ENCODE measurements at places on chromosomes 11 and 22.

DNA sequence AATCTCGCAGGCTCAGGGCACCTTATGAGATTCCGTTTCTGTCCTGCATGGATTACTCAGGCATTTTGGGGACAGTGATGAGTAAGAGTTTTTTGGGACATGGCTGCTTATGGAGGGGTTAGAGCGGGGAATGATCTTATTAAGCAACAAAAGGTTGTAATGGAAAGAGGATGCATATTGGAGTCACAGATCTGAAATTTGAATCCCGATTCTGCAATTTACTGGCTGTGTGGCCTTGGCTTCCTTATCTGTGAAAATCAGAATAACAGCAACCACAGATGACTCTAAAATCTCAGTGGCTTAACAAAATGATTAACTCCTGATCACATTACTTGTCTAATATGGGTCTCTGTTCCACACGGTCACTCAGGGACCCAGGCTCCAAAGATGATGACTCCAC lies 5.8 kb downstream of the TSPAN18 start:
- DNase-seq: no peak

DNA sequence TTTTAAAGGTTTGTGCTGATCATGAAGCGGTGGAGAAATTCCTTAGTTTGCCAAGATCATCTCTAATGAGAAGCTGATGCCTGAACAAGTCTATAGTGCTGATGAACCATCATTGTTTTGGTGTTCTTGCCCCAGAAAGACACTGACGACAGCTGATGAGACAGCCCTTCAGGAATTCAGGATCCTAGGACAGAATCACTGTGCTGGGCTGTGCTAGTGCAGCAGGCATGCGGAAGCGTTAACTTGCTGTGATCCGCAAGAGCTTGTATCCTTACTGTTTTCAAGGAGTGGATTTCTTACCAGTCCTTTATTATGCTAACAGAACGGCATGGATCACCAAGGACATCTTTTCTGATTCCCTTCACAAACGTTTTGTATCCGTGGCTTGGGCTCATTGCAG lies 104.1 kb downstream of the TBC1D22A start:
- DNase-seq: no peak

DNA sequence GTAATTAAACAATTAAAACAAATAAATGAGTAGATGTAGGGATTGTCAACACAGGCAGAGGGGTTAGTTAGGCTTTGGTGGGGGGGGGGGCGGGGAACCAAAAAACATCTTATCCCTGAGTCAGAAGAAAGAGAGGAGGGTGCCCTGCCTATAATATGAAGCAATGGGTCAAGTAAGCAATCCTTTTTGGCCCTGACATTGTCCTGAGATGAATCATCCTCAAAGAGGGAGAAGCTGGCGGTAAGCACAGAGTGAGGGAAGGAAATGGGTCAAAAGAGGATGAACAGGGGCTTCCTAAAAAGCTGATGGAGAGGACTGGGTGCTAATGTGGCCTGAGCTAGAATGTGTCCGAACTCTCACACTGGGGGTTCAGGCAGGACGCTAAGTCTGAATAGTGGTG lies 4.7 kb downstream of the OLFML1 start:
- no peak for DNase-seq

GRCh38 chr11:123054301-123055065 lies 7.5 kb downstream of the HSPA8 start:
- DNase-seq: no peak

DNA sequence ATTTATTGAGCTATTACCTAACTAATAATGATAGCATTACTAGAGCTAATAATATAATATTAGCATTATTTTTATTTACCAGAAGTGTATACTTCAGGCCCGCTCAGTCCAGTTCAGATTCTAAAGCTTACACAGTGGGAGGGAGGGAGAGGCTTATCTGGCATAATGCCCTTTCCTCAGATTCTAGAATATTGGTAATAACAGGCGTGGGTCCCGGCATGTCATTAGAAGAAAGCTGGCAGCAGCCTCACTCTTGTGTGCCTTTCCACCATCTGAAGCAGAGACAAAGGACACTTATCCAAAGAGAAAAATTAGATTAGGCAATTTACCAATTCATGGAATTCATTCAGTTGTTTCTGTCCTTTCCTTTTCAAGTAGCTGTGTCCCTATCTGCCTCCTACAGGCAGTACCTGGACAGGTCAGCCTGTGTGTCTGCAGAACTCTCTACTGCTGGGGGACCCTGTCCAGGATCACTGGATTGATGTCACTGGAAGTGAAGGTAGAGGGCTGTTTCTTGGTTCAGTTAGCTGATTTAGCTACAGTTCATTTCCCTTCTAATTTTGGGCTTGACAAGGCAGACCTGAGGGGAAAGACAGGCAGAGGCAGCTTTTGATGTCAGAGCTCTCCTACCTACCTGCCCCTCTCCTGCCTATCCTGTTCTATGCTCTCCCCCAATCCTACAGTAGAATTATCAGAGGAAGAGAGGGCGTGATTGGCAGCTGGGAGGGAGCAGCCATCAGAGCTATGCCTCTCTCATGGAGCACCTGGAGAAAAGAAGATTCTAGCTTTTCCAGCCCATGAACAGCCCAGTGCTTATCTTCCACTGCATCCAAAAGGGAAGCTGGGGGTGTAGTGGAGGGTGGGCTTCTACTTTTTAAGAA lies 20.3 kb upstream of the CCDC90B start:
- no peak for DNase-seq

- no peak for DNase-seq
These were observed 70.8 kb downstream of the LIF start for GRCh38 chr22:30175690-30176288.

GRCh38 chr11:16312233-16312765 lies 44.0 kb downstream of the SOX6 start:
- DNase-seq: no peak

DNA sequence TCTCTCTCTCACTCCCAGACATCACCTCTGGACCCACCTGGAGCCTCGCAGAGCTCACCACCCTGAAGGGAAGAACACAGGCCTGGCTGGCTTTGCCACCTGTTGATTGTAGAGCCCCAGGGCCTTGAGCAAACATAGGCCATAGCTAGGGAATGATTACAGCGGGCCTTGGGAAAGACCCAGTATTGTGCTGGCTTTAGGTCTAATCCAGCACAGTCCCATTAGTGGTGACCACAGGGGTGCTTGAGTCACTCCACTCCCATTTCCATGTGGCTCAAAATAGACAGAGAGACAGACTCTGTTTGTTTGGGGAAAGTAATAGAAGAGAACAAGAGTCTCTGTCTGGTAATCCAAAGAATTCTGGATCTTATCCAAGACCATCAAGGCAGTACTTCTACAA lies 42.7 kb upstream of the FAM181B start:
- no peak for DNase-seq

DNA sequence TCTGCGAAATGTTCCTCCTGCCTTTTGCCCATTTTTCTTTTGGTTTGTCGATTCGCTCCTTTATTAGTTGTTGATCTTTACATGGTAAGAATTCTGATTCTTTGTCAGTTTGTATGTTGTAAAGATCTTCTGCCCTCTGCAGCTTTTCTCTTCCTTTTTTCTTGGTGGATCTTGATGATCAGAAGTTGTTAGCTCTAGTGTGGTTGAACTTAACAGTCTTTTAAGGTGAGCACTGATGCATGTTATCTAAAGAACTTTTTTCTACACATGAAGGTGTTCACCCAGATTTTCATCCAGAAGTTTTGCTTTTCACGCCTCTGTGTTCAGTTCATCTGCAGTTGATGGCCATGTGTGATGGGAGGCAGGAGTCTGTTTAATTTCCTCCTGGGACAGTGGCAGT lies 133.7 kb downstream of the TBC1D22A start:
- DNase-seq: no peak

- DNase-seq: peak; percentile 66
These were observed 585 bp upstream of the NADSYN1 start for GRCh38 chr11:71452199-71453036.

DNA sequence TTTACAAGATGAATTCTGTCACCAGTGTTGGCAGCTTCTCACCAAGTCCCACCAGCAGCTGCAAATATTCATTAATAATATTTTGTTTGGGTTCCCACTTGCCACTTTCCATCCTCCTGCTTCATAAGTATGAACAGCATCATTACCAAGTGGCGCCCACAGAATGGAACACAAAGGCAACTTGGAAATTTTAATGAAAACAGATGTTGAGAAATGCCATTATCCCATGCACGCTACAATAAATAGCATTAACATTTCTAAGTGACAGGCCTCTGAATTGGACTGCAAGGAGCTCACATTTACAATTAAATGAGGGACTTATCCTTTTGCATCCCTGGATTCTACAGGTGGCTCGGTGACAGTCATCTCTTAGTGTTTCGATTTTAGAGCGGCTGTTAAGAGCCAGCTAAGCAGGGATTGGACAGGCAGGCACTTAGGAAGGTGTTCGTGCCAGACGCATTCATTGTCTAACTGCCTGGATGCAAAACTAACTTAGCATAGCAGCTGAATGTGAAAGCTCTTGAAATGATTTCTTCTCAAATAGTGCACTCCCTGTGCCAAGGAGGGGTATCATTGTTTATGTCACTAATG lies 170.3 kb downstream of the KIRREL3 start:
- DNase-seq: no peak

- no peak for DNase-seq
These were observed 34.3 kb upstream of the ASPHD2 start for GRCh38 chr22:26394777-26395176.

- no peak for DNase-seq
These were observed 31.4 kb upstream of the CCDC89 start for GRCh38 chr11:85717429-85717828.

DNA sequence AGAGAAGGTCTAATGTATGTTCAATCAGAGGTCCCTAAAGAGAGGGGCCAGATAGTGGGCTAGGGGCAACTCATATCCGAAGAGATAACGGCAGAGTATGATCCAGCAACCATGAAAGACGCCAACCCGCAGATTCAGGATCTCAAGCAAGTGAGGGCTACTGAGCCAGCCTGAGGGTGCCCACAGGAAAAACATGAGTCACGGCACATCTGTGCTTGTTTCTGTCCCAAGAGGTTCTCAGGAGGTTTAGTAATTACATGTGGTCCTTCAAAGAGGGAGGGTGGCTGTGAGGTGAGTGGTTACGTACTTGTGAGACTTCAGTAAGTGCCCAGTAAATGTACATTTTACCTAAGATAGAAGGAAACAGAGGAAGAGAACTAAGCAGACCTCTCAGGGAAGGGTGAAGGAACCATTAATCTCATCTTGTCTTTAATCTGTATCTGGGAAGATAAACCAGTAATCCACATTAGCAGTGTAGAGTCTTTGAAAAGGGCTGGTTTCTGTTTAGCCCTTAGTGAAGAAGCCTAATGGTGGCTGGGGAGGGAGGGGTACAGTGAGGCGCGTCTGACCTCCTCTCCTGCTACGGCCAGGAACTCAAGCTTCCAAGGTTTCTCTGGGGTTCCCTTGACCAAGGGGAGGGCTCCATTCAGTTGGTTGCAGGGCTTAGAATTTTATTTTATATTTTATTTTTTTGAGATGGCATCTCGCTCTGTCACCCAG lies 10.2 kb downstream of the SIRT3 start:
- no peak for DNase-seq

GRCh38 chr11:68968306-68969250 lies 12.2 kb downstream of the MRGPRD start:
- peak; percentile 26 for DNase-seq

GRCh38 chr11:130771708-130772107 lies 144.6 kb downstream of the SNX19 start:
- DNase-seq: no peak

DNA sequence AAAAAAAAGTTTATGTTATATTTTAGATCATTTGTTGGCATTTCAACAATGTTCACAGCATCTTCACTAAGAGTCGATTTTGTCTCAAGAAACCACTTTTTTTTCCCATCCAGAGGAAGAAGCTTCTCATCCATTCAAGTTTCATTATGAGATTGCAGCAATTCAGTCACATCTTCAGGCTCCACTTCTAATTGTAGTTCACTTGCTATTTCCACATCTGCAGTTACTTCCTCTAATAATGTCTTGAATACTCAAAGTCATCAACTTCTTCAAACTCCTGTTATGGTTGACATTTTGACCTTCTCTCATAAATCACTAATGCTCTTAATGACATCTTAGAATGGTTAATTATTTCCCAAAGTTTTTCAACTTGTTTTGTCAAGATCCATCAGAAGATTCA lies 61.3 kb upstream of the CHORDC1 start:
- no peak for DNase-seq

- peak; percentile 48 for DNase-seq
These were observed 61.8 kb downstream of the SMIM38 start for GRCh38 chr11:69217276-69218105.

GRCh38 chr22:19998232-19998951 lies 18.2 kb downstream of the ARVCF start:
- DNase-seq: no peak

- DNase-seq: no peak
These were observed 373.9 kb upstream of the ANO3 start for GRCh38 chr11:25958045-25958444.

GRCh38 chr11:32427935-32428664 lies 7.2 kb downstream of the WT1 start:
- DNase-seq: no peak

GRCh38 chr11:74535371-74536160 lies 42.0 kb upstream of the LIPT2 start:
- no peak for DNase-seq

- DNase-seq: peak; percentile 99
These were observed at the start of gene TMEM126B for GRCh38 chr11:85627998-85628770. TSS of gene TMEM126B (plus strand) at chr11:85628593. CDS start at chr11:85628608, 15 bp downstream.

- DNase-seq: no peak
These were observed 2.4 kb upstream of the WT1 start for GRCh38 chr11:32437495-32438345.

DNA sequence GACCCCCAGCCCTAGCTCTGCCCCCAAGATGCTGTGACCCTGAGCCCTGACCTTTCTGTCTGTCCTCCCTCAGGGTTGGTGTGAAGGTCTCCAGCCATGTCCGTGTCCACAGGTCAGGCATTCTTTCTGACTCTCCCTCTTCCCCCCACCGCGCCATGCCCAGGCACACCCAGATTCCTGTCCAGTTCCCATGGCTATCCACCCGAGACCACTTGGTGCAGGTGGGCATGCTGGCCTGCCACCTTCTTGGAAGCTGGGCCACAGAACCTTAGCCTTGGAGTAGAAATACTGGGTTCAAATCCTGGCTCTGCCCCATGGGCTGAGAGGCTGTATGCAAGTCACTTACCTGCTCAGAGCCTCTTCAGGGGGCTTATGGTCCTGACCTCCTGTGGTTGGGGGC lies 2.3 kb upstream of the PLCB3 start:
- DNase-seq: no peak

GRCh38 chr11:44516688-44517507 lies 48.6 kb upstream of the CD82 start:
- DNase-seq: no peak

GRCh38 chr11:108122166-108122628 lies 830 bp downstream of the ACAT1 start:
- DNase-seq: no peak

GRCh38 chr11:114129142-114129541 lies 69.6 kb downstream of the ZBTB16 start:
- DNase-seq: no peak

GRCh38 chr11:103594283-103594682 lies 442.2 kb upstream of the DDI1 start:
- no peak for DNase-seq
